Activated T-cell treated with anti-CD3 and anti-CD28 coated beads, Interleukin-2, amount 50 U/mL, for 72 hours (primary cell): ENCODE measurements at places on chromosomes 3 and 15. TPM values are rescaled to one million over a fixed set of nuclear protein-coding genes. Genes with fewer than 3 reads are reported as not detected.

CCK gene
- total RNA-seq = not detected

PRR20G gene
- not detected for total RNA-seq

GPR176 gene
- total RNA-seq = 0.72 TPM

GOLGA8N gene
- 4.4 TPM for total RNA-seq

WDR93 gene
- total RNA-seq = 0.19 TPM

ACKR2 gene
- 1.1 TPM for total RNA-seq

ROBO1 gene
- 6.7 TPM for total RNA-seq

PTH1R gene
- total RNA-seq = not detected

GRCh38 chr15:51652084-51652668 lies 29.1 kb upstream of the SCG3 start:
- no peak for DNase-seq

- no peak for DNase-seq
These were observed 60.4 kb upstream of the LMOD3 start for GRCh38 chr3:69182588-69183316.

DNA sequence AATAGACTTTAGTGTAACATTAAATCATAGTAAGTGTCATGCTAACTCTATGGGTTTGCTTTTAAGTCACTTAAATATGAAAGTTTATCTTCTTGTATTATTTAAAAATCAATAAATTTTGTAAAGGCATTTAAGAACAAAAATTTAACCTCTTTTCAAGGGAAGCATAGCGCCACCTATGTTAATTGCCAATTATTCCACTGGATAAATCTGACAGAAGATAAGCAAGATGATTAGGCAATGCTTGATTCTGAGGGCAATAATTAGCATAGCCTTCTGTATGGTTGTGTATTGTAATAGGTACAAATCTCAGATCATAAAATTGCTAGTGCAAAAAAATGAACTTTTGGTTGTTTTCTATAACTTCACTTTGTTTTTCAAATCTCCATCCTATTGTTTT lies 560.1 kb downstream of the GRM7 start:
- DNase-seq = no peak

GRCh38 chr15:40721701-40722100 lies 26.7 kb downstream of the RAD51 start:
- DNase-seq = no peak

DNA sequence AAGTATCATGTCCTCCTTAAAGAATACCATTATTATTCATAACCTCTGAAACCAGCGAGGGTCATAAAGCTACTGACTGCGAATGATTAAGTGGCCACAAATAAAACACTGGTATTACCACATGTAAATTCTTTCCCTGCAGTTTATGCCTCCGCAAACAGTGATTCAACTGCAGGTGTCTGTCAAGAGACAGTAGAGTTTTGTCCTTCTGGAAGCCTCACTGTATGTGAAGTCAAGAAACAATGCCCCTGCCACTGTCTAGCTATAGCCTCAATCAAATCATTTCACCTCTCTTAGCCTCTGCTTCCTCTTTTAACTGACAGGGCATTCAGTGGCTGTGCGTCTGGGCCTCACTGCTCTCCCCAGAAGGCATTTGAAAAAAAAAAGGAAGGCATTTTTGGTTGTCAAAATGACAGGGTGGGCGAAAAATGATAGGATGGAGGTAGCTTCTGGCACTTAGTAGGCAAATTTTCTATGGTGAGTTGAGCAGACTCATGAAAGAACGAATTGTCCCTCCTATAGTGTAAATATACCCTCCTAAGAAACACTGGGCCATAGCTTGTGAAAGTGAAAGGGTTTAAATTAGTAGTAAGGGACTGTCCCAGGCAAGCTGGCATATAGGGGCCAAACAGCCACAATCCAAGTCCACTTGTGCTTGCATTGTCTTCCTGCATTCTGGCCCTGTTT lies 66.7 kb downstream of the FILIP1L start:
- no peak for DNase-seq

GRCh38 chr3:148315756-148316155 lies 381.9 kb upstream of the AGTR1 start:
- DNase-seq = no peak

DNA sequence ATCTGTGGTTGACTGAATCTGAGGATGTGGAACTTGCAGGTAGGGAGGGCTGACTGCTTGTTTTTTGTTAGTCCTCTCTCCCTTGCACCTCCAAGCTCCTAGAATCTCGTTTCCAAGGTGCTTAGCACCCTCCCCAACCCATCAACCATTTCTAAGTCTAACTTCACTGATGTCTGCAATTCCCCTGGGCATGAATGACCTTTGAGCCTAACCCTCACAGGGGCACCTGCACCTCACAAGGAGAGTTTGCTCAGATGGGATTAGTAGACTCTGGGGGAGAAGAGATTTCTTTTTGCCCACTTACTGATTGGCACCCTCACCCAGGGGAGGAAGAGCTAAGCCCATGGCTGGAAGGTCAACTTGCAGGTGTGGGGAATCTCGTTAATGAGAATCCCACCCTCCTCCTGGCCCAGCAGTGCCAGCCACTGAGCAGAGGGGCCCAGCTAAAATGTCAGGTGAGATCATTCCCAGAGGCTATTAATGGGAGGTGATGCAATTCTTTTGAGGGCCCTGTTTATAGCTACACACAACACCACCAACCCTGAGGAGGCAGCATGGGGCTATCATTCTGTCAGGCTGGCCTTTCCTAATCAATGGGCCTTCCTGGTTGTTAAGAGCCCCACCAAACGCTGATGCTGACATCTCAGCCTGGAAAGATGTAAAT lies 81.6 kb upstream of the HERC1 start:
- no peak for DNase-seq

GRCh38 chr15:79156704-79157375 lies 66.3 kb upstream of the RASGRF1 start:
- DNase-seq = no peak

DNA sequence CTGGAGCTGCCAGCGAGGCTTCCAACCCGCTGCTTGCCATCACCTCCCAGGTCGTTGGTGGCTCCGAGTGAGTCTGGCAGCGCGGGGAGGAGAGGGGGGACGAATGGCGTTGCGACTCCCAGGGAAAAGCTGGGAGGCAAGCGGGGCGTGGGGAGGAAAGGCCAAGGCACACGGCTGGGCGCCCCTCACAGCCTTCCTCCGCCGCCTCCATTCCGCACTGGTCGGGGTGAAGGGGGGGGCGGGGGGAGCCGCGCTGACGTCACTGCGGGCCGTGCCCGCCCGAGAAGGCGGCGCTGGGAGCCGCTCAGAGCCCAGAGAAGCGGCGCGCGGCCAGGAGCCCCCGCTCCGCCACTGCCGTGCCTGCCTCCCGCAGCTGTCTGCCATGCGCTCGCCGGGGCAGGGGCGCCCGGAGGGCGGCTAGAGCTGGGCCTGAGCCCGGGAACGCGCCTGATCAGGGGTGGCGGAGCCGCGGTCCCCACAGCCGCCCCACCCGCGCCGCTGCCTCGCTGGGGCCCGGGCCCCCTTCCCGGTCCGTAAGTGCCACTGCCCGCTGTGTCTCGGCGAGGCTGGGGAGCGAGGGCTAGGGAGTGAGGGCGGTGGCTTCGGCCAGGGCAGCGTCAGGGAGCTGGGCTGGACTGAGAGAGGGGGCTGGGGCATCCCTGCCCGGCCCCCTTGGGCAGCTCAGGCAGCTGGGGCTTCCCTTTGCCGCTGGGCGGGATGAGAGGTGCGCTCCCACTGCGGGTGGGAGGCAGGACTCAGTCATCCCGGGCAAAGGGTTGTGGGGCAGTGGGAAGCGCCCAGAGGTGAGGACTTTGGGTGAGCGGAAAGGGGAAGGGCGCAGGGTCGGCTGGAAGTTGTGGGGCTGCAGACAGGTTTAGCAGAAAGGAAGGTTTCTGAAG lies 27.8 kb upstream of the POLG start:
- no peak for DNase-seq

DNA sequence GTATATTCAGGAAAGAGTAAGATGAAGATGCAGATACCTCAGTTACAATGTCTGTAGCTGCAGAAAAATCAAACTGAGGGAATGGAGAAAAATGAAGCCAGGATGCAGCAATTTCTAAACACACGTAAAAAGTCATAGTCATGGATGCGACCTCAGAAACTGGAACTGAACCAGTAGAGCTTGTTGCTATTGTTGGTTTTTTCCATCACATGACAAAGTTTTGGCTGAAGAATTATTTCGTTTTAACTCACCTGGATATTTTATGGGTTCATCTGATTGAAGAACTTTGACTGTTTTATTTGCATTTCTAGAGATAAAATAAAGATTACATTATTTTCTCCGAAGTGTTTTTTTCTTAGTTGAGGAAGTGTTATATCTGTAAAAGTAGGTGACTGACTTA lies 591.2 kb downstream of the ZBBX start:
- no peak for DNase-seq

DNA sequence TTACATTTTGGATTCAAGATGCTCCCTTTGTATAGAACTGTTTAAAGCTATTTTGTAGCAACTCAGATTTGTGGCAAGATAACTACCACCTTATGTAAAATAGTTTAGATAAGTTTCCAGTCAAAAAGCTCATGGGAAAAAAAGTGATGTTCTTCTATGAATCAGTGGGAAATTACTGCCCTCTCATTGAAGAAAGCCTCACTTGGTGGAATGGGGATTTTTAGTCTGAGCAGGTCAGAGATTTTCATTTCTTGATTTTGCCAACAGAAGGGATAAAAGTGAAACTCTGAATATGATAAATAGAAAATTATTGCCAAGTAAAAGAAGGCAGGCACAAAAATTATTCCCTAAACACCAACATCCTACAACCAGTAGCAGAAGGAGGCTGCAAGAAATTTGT lies 25.8 kb upstream of the CSTA start:
- no peak for DNase-seq

GRCh38 chr3:114144909-114145688 lies 33.8 kb downstream of the DRD3 start:
- peak; percentile 68 for DNase-seq

DNA sequence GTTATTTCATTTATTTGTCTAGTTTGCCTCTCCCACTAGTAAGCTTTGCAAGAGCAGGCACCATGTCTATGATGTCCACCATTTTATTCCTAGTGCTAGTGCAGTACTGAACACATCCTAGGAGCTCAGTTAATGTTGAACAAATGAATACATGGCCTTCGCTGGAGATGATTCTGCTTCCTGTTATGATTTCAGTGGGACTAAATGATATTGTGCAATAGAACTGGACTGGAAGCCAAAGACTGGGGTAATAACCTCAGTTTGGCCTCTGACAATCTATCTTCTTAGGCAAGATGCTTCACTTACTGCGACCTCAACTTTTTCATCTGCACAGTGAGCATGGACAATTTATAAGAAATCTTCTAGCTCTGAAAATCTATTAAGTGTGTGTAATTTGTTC lies 191.3 kb downstream of the ADAMTSL3 start:
- DNase-seq = no peak

GRCh38 chr15:90305932-90306331 lies 40.5 kb downstream of the NGRN start:
- no peak for DNase-seq

DNA sequence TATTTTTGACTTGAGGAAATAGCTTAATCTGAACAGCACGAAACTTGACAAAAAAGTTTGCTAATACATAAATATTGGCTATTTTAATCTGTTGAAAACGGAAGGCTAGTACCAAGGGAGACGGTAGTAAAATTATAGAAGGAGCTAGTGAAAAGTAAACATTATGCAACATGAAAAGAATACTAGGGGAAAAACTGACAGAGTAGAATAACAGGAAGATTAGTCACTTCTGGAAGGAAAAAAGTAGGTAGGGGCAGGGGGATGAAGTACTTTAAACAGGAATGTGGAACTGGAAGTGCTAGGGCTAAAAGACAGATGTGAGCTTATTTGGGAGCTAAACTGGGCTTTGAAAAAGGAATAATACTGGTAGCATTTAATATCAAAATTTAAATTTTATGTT lies 60.1 kb downstream of the MBNL1 start:
- DNase-seq = no peak

DNA sequence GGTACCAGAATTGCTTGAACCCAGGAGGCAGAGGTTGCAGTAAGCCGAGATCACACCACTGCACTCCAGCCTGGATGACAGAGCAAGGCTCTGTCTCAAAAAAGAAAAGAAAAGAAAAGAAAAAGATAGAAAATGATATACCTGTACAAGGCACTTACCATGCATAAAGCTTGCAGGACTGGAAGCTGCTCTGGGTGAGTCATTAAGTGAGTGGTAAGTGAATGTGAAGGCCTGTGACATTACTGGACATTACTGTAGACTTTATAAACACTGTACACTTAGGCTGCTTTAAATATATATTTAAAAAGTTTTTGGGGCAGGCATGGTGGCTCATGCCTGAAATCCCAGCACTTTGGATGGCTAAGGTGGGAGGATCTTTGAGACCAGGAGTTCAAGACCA lies 99.2 kb downstream of the SLMAP start:
- DNase-seq = no peak

GRCh38 chr3:158221426-158221825 lies 111.5 kb downstream of the RSRC1 start:
- DNase-seq = no peak

DNA sequence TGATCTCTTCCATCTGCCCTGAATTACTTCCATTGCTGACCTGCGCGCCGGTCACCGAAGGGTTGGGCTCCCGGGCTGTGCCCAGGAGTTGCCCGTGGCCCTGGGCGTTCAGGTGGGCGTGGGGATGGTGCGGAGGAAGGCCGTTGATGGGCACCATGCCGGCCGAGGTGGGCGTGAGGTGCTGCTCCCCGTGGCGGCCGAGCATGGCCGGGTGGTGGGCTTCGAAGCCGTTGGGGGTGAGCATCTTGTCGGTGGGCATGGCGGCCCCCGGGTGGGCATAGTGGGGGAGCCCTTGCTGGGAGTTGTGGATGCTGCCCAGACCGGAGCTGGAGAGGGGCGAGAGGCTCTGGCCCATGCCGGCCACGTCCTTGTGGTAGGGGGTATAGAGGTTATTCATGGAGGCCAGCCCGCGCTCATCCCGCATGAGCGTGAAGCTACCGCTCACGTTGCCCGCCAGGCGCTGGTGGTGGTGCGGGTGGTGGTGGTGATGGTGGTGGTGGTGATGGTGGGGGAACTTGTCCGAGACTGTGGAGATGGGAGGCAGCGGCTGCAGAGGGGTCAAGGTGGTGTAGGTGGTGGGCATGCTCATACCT lies 1.0 kb downstream of the ONECUT1 start:
- DNase-seq = no peak

- DNase-seq = no peak
These were observed 708.5 kb downstream of the SQOR start for GRCh38 chr15:46343196-46343935.

GRCh38 chr3:130658678-130659077 lies 88.0 kb downstream of the PIK3R4 start:
- DNase-seq = no peak

GRCh38 chr15:70437882-70438451 lies 325.4 kb downstream of the UACA start:
- no peak for DNase-seq

DNA sequence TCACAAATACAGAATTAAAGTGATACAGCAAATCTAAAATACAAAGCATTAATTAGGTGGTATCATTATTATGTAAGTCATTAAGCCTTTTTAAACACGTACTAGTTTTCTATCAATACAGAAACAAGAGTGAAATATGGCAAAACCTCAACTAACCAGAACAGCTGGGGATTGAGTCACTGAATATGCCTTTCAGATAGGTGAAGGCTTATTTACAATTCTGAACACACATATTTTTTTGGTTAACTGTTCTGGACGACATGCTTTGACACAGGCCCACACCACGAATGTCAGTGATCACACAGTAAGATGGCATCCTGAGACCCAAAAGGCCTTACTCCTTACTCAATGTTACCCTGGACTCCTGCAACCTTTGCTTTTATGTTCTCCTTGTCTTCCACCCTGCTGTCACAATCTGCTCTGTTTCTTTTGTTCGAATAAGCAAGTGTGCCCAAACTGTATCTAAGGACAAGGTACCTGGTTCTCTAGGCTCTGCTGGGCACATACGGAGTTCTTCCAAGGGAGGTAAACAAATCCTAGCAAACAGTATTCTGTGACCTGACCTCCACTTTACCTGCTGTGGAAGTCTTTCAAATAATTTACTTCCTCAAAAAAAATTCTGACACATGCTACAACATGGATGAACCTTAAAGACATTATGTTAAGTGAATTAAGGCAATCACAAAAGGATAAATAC lies 7.0 kb downstream of the SFMBT1 start:
- DNase-seq = no peak
